Smooth muscle cell of the coronary artery (primary cell): ENCODE measurements at places on chromosomes 3 and 15. TPM values are rescaled to one million over a fixed set of nuclear protein-coding genes. Genes with fewer than 3 reads are reported as not detected.

The CRYGS gene
- total RNA-seq, result 0.75 and 1.4 TPM in 2 replicates

The C3orf80 gene
- 0.59 and 0.75 TPM in 2 replicates for total RNA-seq

The SPTSSB gene
- total RNA-seq, result 0.08 TPM in 1 of 2 replicates, not detected in the other

The RFTN1 gene
- total RNA-seq, result 29.5 and 39.8 TPM in 2 replicates

The ALDH1L1 gene
- under 0.01 and 0.08 TPM in 2 replicates for total RNA-seq

The HMCES gene
- total RNA-seq, result 9.8 and 19.8 TPM in 2 replicates

The HYAL1 gene
- total RNA-seq, result 0.60 and 0.94 TPM in 2 replicates

The PLCL2 gene
- 5.0 and 22.9 TPM in 2 replicates for total RNA-seq

The EPB42 gene
- not detected in 2 replicates for total RNA-seq

The PRKCD gene
- total RNA-seq, result 4.4 and 7.7 TPM in 2 replicates

The GPR27 gene
- total RNA-seq, result 0.08 TPM in 1 of 2 replicates, not detected in the other

The CD86 gene
- not detected in 2 replicates for total RNA-seq

The CPA3 gene
- not detected in 2 replicates for total RNA-seq

The ZNF501 gene
- total RNA-seq, result 3.8 and 5.5 TPM in 2 replicates

The FETUB gene
- not detected in 2 replicates for total RNA-seq

The C15orf62 gene
- total RNA-seq, result under 0.01 TPM in 1 of 2 replicates, not detected in the other

The PAK6 gene
- not detected in 2 replicates for total RNA-seq

The FRMD5 gene
- total RNA-seq, result 9.7 and 15.4 TPM in 2 replicates

The MST1R gene
- total RNA-seq, result 0.35 and 0.45 TPM in 2 replicates

The GUCA1C gene
- not detected in 2 replicates for total RNA-seq

The ACKR4 gene
- total RNA-seq, result 4.9 and 27.6 TPM in 2 replicates

The CLDN18 gene
- not detected in 2 replicates for total RNA-seq

The WDR93 gene
- total RNA-seq, result 0.23 TPM in 1 of 2 replicates, not detected in the other

The SST gene
- not detected in 2 replicates for total RNA-seq

The SLC22A13 gene
- 0.15 and 0.94 TPM in 2 replicates for total RNA-seq

The ARL14 gene
- not detected in 2 replicates for total RNA-seq

The PRSS50 gene
- total RNA-seq, result not detected in 2 replicates

The TTBK2 gene
- 5.5 and 8.6 TPM in 2 replicates for total RNA-seq

The TTLL13 gene
- total RNA-seq, result 0.12 TPM in 1 of 2 replicates, not detected in the other

The SKOR1 gene
- total RNA-seq, result under 0.01 TPM in 1 of 2 replicates, not detected in the other
